ENCODE measurements at places on chromosomes 12 and 14. TPM values are rescaled to one million over a fixed set of nuclear protein-coding genes. Genes with fewer than 3 reads are reported as not detected.

OAS2 gene
- polyA plus RNA-seq, result 2.8 TPM

RERG gene
- polyA plus RNA-seq, result 3.2 TPM

B4GALNT1 gene
- polyA plus RNA-seq, result 1.9 TPM

NKX2-8 gene
- not detected for polyA plus RNA-seq

RPGRIP1 gene
- 1.2 TPM for polyA plus RNA-seq

TAS2R30 gene
- polyA plus RNA-seq, result 0.14 TPM

ITPR2 gene
- 3.8 TPM for polyA plus RNA-seq

MYF5 gene
- polyA plus RNA-seq, result 29.5 TPM

ZDHHC22 gene
- polyA plus RNA-seq, result 0.30 TPM

LTBP2 gene
- polyA plus RNA-seq, result 5.4 TPM

FBXO21 gene
- 24.9 TPM for polyA plus RNA-seq

AKAP5 gene
- polyA plus RNA-seq, result 0.45 TPM

MEG3 gene
- 6,647 TPM for polyA plus RNA-seq

POU6F1 gene
- polyA plus RNA-seq, result 10.1 TPM

TPH2 gene
- polyA plus RNA-seq, result not detected

GPR65 gene
- polyA plus RNA-seq, result 0.88 TPM

ETFBKMT gene
- 3.0 TPM for polyA plus RNA-seq

AVPR1A gene
- 7.6 TPM for polyA plus RNA-seq

SPTB gene
- 215 TPM for polyA plus RNA-seq

PXN gene
- polyA plus RNA-seq, result 233 TPM

All from hindlimb muscle (tissue), 1 donor.